ENCODE measurements at places on chromosomes 7 and 10.

GRCh38 chr7:20411372-20411771 lies 80.7 kb downstream of the ITGB8 start:
- no peak for DNase-seq

DNA sequence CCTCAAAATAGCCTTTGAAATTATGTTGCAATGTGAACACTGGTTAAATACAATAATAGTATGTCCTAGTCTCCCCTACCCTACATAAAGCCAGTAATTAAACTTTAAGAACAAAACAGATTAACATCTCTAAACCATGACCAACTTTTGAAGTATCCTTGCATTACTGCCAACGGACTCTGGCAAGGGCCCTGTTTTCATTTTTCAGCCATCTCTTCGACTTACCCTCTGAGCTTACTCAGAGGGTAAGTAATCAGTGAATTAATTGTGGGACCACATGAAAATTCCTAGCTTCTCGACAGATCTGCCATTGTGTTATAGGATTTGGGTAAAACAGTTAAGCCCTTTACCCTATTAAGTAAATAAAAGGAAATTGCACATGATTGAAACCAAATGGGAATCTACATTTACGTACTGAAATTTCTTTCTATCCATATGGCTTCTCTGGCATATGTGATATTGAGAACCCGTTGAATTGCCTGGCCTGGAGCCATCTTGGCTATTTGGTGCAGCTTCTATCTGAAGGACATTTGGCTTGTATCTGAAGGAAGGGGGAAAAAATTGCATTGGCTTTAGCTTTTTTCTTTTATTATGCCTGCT lies 39.6 kb downstream of the DYNC1I1 start:
- no peak for DNase-seq

DNA sequence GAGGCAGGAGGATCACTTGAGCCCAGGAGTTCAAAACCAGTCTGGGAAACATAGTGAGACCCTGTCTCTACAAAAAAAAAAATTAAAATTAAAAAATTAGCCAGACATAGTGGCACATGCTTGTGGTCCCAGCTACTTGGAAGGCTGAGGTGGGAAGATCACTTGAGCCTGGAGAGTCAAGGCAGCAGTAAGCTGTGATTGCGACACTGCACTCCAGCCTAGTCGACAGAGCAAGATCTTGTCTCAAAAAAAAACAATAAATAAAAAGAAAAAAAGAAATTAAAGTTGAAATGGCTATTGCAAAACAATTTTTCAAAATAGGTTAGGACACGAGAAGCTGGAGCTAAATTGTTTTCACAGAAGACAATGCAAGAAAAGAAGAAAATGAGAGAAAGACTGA lies 379.0 kb upstream of the RNF32 start:
- no peak for DNase-seq

DNA sequence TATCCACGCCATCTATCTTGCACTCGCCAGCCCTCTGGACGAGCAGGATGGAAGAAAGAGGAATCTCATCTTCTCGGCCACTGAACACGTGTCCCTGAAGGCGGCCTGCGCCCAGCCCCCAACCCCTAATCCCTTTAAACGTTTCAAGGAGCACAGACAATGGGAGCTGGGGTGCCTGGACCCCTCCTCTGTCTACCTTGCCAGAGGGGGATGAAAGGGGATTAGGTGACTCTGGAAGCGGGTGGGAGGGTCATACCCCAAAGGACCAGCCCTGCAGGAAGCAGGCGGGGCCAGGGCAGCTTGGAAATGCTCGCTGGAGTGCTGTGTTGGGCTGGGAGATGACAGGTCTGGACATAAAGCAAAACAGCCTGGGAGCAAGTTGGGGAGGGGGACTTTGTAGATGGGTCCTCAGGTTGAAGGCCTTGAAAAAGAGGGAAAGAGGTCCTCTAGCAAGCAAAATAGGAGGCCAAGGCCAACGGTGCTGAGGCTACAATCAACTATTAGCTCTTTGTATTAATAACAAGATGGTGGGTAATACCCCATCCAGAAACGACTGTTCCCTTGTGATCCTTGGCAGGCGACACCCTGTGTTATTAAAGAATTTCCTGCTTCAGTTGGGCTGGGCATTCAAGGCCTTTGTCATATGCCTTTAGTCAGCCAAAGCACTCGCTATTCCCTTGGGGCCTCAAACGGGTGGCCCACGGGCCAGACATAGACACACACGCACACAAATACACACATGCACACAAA lies 126.5 kb upstream of the UNC5B start:
- DNase-seq: no peak

DNA sequence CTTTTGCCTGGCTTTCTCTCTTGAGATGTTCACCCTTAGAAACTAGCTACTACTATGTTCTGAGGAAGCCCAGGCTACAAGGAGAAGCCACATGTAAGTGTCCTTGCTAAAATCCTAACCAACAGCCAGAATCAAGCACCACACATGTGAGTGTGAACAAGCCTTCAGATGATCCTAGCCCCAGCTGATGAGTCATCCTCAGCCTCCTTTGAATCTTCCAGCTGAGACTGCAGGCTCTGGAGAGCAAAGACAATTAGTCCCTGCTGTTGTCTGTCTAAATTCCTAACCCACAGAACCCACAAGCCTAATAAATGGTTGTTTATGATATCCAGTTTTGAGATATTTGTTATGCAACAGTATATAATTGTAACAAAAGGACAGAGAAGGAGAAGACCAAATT lies 92.8 kb upstream of the TAC1 start:
- no peak for DNase-seq

- peak; percentile 11 for DNase-seq
Observed at GRCh38 chr10:51074238-51075028, at the start of gene PRKG1. Gene PRKG1, plus strand, starts transcription at chr10:51074487.

GRCh38 chr7:99409192-99409572 lies 413 bp downstream of the BUD31 start:
- DNase-seq: no peak

DNA sequence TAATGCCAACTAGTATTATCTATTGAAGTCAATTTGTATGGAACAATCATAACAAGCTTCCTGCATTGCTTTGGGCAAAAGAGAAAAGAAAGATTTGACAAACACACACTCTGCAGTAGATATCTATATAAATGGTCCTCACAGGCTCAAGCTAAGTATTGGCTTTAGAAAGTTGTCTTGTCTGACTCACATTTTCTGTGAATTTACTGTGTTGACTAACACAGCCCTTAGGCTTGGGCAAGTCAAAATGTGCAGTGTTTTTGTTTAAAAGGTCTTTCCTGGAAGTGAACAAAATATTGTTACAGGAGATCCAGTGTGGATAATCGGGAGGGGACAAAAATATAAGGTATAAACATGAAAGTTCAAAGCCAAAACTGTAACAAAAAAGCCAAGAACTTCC lies 194.4 kb downstream of the RELN start:
- DNase-seq: peak; percentile 39

GRCh38 chr10:18158773-18159265 lies 18.6 kb downstream of the CACNB2 start:
- no peak for DNase-seq

DNA sequence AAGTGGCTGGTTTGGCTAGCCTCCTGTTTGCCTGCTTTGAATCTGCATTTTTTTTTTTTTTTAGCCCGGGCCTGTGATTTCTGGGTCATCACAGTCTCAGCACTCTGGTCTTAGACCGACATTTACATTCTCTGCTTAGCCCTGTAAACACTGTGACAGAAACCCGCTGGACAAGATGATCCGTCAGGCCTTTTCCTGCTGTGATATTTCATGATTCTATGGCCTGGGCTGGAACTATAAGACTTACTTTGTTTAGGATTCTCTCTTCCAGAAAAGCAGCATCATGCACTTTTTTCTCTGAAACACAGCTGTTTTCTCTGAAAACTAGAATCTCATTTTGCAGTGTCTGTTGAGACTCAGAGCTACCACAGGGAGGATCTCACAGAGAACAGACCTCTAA lies 705.5 kb downstream of the GRID1 start:
- no peak for DNase-seq

- no peak for DNase-seq
Observed at GRCh38 chr7:50651271-50651989, 86.2 kb upstream of the DDC start.

DNA sequence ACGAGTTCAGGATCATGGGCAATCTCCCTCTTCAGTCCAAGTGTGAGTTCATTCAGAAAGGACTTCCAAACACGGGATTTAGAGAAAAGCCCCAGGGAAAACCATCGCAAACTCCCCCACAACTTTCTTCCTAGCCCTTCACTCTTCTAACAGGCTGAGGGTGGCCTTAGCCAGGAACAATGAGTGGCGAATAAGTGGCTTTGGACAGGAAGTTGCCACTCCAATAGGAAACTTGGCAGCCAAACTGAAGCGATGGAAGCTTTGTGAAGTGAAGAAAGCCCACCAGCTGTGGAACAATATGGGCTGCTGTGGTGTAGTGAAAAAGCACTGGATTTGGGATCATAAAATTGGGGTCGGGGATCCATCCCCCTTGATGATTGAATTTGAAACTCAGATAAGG lies 193.2 kb downstream of the TEX36 start:
- DNase-seq: no peak

DNA sequence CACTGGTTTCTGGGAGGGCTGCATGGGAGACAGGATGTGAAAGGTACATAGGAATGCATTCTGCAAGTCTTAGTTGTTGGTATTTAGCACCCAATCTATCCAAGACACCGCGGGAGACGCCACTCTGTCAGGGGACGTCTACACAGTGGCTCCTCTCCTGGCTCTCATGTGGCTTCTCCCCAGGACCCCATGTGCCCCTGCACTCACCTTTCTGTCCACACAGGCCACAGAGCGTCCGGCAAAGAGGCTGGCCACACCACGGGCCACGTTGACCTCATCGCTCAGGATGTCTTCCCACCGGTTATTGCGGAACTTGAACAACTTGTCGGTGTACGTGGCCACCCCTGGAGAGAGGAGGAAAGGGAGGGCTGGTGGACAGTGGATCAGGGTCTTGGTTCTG lies 73.4 kb downstream of the GOLGA7B start:
- no peak for DNase-seq

- DNase-seq: no peak
Observed at GRCh38 chr7:25562673-25563182, 334.4 kb upstream of the NPVF start.

DNA sequence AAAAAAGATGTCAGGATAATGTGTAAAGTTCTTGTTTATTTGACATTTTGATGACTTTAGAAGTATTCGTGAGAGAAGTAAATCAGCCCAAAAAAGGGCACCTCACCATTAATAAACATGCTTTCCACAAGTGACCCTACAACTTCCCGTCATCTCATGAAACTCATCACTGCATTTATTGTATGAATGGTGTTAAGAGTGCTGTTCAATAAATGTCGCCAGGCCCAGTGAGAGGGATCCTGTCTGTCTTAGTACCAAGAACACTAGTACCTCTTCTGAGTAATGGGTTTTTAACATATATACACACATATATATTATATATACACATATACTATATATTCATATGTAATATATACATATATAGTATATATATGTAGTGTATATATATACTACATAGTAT lies 61.9 kb downstream of the TMEM26 start:
- no peak for DNase-seq

DNA sequence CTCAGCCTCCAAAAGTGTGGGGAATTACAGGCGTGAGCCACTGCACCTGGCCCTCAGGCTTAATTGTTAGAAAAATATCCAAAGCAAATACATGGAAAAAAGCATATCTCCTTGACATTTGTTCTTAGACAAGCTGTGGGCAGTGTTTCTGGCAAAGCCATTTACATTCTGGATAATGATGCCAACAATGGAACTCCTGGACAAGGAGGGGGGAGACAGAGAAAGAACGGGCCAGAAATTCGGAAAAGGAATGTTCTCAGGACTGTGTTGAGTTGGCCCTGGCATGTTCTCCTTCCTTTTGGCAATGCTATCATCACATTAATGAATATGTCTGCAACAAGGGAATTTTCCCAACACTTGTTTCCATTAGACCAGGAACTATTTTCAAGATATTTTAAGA lies 88.7 kb downstream of the UBE2H start:
- no peak for DNase-seq

GRCh38 chr10:58385784-58386112 lies 538 bp downstream of the TFAM start:
- DNase-seq: no peak

DNA sequence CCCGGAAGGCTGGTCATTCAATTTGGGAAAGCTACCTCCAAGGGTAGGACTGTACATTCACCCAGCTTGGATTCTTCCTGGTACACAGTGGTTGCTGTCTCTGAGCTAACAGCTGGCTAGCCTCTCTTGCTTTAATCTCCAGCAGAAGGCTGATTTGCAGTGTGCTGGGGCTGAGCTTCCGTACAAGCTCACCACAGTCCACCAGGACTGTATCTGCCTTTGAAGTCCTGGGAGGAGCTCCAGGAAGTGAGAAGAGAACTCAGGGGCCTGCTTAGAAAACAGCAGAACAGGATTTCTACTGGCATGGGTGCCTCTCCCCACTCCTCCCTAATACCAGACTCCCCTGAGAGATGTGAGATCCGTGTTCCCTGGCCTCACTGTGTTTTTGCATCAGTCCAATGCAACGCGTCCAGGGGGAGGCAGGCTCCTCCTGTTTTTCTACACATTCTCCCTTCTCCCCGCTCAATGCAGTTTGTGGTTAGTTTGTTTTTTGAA lies 6.6 kb downstream of the AFAP1L2 start:
- no peak for DNase-seq

DNA sequence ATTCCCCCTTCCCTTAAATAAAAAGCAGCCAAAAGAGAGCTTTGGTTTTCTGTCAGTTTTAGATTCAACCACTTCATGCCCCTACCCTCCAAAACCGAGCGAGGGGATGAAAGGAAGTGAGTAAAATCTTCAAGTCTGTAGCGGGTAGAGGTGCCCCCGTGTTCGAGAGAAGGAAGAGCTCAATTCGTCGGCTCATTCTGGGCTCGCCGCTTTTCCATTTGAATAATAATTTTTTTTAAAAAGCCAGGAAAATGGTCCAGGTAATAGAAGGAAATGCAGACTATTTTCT lies 436.2 kb upstream of the GALNT17 start:
- DNase-seq: peak; percentile 21

Data from NCI-H526 treated with DMSO at 0.1 percent for 48 hours (cell line).